GM23338 (cell line): ENCODE measurements at places on chromosomes 2 and 18.

DNA sequence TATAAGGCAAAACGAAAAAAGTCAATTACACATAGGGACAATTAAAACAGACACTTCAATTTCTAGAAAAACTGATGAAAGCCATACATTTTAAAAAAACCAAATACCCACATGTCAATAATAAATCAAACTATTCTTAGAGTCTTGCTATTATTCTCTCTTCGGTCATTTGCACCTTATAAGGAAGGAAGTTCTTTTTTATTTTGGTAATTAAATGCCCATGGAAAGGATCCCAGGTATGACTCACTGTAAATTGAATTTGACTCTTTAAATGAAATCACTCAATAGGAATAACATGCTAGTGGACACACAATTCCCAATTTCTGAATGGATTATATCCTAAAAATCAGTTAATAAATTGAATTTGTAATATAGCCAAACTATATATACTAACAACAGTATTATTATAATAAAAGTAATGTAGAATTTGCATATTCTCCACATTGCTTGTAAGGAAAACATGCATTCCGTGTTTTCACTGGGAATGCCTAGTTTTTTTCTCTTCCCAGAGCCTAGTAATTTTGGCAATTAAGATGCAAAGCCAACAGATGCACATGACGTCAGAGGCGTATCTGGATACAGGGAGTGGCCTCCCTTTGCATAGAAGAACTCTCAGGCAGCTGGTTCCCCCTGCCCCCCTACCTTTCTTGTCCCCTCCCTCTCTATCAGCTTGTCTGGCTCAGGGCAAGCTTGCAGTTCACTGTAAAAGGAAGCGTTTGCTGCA, 153.5 kb upstream of the PGAP1 start:
- DNase-seq, result peak; percentile 29

GRCh38 chr2:113114996-113115395, 12.4 kb upstream of the IL1RN start:
- no peak for DNase-seq

DNA sequence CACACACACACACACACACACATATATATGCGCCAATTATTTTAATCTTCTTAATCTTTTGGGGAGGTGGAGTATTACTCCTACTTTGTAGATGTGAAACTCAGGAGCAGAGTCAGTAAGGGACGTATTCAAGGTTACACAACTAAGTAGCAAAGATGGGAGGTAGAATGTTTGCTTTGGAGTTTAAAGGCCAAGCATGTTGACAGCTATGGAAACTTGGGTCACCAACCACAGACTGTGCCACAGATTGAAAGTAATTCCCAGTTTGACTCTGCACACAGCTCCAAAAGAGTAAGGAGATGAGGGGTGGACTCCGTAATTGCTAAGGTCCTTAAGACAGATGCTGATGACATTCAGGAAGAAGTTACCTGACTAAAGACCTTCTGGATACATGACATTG, 124.8 kb upstream of the ITGB6 start:
- no peak for DNase-seq

- peak; percentile 35 for DNase-seq
These were observed 542.1 kb downstream of the PID1 start for GRCh38 chr2:228728961-228729360.

DNA sequence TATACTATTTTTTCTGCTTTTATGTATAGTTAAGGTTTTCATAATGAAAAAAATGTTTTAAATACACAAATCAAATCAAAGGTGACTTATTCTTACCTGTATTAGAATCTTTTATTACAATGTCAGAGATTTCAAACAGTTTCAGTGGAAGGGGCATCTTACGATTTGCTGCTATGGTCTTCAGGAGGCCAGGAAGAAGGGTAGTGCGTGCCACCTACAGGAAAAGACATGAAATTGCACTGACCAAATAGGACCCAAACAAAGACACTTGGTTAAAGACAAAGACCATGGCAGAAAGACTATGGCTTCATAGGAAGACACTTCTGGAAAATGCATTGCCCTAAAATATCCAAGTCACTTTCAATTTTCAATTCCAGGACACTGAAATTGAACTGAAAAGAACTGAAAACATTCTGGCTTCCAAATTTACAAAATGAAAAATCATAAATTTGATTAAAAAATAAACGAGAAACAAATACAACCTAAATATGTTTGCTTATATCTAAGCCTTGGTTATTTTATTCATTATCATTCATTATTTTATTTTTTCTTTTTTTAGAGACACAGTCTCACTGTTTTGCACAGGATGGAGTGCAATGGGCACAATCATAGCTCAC, 42.1 kb downstream of the FARSB start:
- DNase-seq, result peak; percentile 76

GRCh38 chr2:44929159-44929734, 12.3 kb upstream of the SIX3 start:
- peak; percentile 72 for DNase-seq
